Activated CD4-positive, alpha-beta T cell treated with anti-CD3 and anti-CD28 coated beads, Interleukin-10, Interleukin-2, amounts not matched to agents 100 ng/mL and 50 ng/mL, durations not matched to agents 16 hours and 8 hours (primary cell): ENCODE measurements at places on chromosomes 16 and 17.
A peak's percentile ranks its signal among the peaks of the same experiment; 100 is the strongest.

DNA sequence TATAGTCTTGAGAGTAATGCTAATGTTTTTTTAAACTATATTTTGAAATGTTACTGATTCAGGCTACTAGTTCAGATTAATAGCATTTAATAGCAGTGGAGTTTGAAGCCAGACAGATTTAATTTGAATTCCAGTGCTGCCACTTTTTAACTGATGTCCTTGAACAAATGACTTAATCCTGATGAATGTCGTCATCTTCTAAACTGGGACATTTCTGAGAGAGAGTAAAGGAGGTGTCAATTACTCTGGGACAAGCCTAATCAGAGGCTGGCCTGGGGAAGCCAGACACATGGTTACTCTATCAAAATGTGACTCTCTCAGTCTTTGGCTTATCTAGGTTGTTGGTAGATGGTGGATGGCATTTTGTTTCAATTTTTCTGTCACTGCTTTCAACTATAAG is 246.7 kb downstream of the HS3ST3A1 start:
- DNase-seq = no peak

- no peak for DNase-seq
Measured at GRCh38 chr16:66920299-66920590, 1.6 kb upstream of the CDH16 start.

DNA sequence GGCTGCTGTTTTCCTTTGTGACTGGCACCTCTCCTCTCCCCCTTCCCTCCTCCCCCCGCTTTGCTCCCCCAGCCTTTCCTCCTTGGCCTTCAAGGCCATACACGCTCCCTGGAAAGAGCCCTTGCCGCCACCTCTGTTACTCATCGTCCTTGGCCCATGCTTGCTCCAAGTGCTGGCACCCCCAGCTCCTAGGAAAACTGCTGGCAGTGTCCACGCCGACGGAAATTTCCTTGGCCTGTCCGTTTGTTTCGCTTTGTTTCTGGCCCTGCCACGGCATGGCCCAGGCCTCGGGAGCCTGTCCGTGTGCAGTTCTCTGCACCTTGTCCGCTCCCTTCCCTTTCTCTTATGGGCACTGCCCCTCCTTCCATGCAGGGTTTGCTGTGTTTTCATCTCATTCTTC is 18.0 kb downstream of the CA5A start:
- DNase-seq = no peak

GRCh38 chr17:75917141-75917916 is 12.6 kb upstream of the MRPL38 start:
- no peak for DNase-seq

- DNase-seq = no peak
Measured at GRCh38 chr17:61091096-61091495, 308.5 kb upstream of the TBX2 start.

DNA sequence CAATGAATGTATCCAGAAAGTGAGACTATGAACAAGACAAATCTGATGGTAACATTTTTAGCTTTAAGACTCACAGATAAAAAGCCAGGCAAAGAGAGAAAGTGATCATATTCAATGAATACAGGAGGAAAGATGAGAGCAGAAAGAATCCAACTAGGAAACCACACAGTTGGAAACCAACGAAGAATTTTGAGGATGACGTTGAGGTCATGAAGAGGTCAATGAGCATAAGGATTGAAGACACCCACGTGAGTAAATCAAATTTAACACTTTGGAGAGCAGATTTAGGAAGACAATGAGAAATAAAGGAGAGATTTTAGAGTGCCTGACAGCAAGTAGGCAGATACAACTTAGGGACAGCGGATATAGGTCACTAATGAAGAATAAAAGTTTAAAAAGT is 948.1 kb downstream of the KCNJ2 start:
- DNase-seq = no peak

- no peak for DNase-seq
Measured at GRCh38 chr16:9411426-9411825, 320.0 kb downstream of the HAPSTR1 start.

DNA sequence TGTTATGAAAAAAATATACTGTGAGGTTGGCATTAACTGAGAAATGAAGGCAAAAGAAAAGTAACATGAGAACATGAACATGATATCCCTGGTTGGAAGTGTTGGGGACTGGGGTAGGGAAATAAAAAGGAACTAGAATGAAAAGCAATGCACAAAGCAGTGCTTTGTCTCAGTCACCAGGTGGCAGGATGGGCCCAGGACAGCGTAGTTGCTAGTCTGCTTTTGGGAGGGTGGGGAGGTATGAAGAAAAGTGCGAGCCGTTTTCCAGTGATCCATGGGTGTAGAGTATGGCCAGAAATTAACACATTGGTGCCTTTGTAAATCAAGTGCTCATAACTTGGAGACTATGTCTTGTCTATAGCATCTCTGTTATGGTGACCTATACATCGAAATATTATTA is 662.5 kb upstream of the SALL1 start:
- DNase-seq = no peak

GRCh38 chr17:35969558-35970380 is 11.5 kb downstream of the CCL16 start:
- peak; percentile 82 for DNase-seq

DNA sequence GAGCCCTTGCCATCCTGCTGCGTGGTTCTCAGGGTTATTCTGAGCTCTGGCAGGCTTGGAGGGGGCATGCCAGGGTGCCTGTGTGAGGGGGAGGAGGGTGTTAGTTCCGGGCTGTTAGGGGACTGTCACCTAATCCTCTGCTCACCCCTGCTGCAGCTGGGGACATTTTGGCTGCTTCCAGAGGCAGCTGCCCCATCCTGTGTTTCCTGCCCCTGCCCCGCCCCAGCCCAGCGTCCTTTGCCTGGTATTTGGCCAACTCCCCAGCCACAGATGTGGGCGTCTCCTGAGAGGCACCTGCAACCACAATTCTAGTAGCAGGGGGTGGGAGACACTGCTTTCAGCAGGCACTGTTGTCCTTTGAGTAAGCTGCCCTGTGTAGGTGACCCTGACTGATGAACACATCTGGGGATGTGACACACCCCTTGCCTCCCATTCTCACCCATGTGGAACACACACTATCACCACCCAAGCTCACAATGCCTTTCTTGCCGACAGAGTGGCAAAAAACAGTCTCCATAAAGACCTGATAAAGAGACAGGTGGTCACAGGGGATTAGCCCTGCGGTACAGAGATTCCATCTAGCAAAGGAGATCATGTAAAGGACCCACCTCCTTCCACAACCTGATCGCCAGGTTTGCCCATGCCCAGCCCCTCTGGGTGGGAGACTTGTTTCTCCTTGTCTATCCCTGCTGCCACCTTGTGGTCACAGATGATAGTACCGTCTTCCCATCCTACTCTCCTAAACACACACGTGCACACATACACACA is at the start of gene CHRNE:
Gene CHRNE (minus strand): TSS at position 48 of the 768 bp plus-strand sequence. CDS start 35 bp downstream, at position 13.
- peak; percentile 82 for DNase-seq

- DNase-seq = no peak
Measured at GRCh38 chr17:36931697-36932382, 5.4 kb upstream of the LHX1 start.

GRCh38 chr16:13708347-13709120 is 211.4 kb upstream of the ERCC4 start:
- no peak for DNase-seq

GRCh38 chr17:50659179-50659578 is 24.5 kb downstream of the ABCC3 start:
- no peak for DNase-seq

DNA sequence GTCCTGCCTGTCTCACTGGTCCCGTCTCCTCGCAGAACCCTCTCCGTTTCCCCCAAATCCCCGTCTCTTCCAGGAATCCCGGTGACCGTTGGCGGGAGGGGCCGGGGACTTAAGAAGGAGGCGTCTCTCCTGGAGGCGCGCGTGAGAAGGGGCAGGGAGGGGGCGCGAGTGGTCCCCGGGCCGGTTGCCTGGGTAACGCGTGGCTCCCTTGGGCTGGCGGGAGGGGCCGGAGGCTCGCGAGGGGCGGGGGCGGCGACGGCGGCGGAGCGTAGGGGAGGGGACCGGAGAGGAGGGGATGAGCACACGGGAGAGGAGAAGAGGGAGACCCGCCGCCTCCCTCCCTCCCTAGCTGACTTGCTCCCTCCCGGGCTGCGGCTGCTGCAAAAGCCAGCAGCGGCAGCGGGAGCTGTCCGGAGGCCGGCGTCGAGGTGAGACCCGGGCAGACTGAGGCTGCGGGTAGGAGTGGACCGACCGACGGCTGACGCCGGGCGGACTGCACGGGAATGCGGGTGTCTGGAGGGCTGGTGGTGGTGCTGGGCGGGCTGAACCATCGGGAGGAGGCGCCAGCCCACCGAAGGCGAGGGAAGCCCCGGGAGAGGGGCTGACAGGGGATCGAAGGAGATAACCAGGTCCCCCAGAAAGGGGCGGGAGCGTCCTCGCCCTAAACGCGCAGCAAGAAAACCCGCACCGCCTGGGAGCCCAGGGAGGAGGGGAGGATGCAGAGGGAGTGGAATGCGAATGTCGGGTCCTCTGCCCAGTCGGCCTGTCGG is at the start of gene PRRT2:
Gene PRRT2 (plus strand): TSS at position 298 of the 770 bp plus-strand sequence. CDS start 862 bp downstream, outside the sequence.
- DNase-seq = peak; percentile 62

- no peak for DNase-seq
Measured at GRCh38 chr16:17509194-17509593, 38.4 kb upstream of the XYLT1 start.

- peak; percentile 43 for DNase-seq
Measured at GRCh38 chr17:40097931-40098845, 2.2 kb downstream of the NR1D1 start.

GRCh38 chr17:76547183-76547641 is 7.4 kb downstream of the PRCD start:
- peak; percentile 58 for DNase-seq

DNA sequence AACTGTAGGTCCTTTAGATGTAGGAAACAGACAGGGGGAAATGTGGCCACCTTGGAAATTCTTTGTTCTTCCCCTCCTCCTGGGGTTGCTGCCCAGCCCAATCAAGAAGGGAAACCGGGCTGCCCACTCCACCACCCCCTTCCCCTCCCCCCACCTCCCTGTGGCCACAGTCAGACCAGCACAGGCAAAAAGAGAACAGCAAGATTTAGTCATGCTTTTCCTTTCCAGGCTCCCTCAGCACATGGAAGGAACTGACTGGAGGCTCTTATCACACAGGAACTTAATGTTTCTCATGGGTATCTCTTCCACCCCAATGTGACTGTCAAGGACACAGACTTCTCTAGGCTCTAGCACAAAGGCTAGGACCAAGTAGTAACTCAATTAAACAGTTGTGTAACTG is 3.0 kb upstream of the CCL1 start:
- DNase-seq = peak; percentile 24

GRCh38 chr16:1367486-1368174 is 15.9 kb downstream of the GNPTG start:
- DNase-seq = no peak

DNA sequence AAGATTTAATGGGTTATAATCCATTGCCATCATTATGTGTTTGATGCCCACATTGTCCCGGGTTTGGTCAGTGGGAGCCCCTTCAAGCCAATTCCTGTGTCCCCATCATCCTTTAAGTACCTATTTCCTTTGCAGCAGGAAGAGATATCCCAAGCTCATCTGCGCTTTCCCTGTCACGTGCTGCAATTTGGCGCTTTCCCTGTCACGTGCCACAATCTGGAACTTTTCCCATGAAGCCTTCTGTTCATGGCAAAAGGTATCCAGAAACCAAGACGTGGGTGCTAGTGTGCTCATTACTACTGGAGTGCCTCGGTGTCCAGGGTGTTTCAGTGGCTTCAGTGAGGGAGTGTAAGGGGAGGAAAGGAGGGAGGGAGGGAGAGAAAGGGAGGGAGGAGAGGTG is 168.5 kb downstream of the NPIPB11 start:
- DNase-seq = no peak
